Aorta (tissue), 5 donors: ENCODE measurements at places on chromosomes 12 and 14. TPM values are rescaled to one million over a fixed set of nuclear protein-coding genes. Genes with fewer than 3 reads are reported as not detected.

GRCh38 chr14:99571303-99571986 lies 32.6 kb downstream of the CCDC85C start:
- no peak overlapping the region for H3K4me3 ChIP-seq
- no peaks in the 10 kb centered on the region for H3K36me3 ChIP-seq
- H3K27ac ChIP-seq, result no peak overlapping the region
- H3K27me3 ChIP-seq, result no peaks in the 10 kb centered on the region
- H3K4me1 ChIP-seq, result no peaks in the 10 kb centered on the region

- no peaks in the 10 kb centered on the region for H3K27me3 ChIP-seq
- DNase-seq, result no peak
- peaks cover 4% of the 10 kb centered on the region for H3K36me3 ChIP-seq
- no peak overlapping the region for H3K27ac ChIP-seq
These were observed 244.0 kb upstream of the FKBP4 start for GRCh38 chr12:2550561-2551411.

DNA sequence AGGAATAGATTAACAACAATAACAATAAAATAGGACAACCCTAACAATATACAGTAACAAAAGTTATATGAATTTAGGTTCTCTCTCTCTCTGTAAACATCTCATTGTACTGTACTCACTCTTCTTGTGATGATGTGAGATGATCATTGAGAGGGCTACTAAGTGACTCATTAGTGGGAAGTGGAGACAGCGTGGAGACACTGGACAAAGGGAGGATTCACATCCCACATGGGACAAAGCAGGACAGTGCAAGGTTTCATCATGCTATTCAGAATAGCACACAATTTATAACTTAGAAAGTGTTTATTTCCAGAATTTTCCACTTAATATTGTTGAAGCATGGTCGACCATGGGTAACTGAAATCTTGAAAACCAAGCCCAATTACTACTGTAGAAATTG lies 26.0 kb upstream of the SPATA7 start:
- H3K27ac ChIP-seq, result no peak overlapping the region
- no peak overlapping the region for H3K4me3 ChIP-seq
- DNase-seq, result no peak
- no peaks in the 10 kb centered on the region for H3K27me3 ChIP-seq
- H3K36me3 ChIP-seq, result no peaks in the 10 kb centered on the region

GRCh38 chr14:61889914-61890351 lies 127.7 kb downstream of the SNAPC1 start:
- H3K36me3 ChIP-seq, result no peaks in the 10 kb centered on the region
- H3K27ac ChIP-seq, result no peak overlapping the region
- no peak overlapping the region for H3K4me3 ChIP-seq
- no peak for DNase-seq

The PPP4R4 gene
- total RNA-seq, result 0.10 TPM

- no peaks in the 10 kb centered on the region for H3K36me3 ChIP-seq
- DNase-seq, result no peak
- H3K27me3 ChIP-seq, result no peaks in the 10 kb centered on the region
- H3K4me3 ChIP-seq, result no peak overlapping the region
- H3K4me1 ChIP-seq, result no peaks in the 10 kb centered on the region
- H3K27ac ChIP-seq, result no peak overlapping the region
These were observed 56.4 kb upstream of the PIWIL1 start for GRCh38 chr12:130281153-130281799.

DNA sequence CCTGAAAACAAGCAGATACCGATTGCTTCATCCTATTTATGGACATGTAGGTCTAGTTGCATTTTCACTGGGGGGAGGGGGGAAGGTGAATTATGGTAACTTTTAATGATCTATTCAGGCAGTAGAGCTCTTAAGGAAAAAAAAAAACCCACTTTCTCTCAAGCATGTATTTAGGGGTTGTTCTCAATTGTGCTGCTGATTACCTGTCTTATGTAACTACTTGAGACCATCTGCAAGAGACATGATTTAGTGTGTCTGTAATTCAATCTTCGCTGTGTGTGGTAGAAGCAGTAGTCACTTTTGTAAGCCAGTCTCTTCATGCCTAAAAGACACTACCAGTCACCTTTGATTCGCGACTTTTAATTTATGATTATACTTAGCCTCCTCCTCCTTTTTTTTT lies 8.9 kb downstream of the CALM1 start:
- no peaks in the 10 kb centered on the region for H3K4me1 ChIP-seq
- H3K27ac ChIP-seq, result no peak overlapping the region
- no peaks in the 10 kb centered on the region for H3K27me3 ChIP-seq
- H3K4me3 ChIP-seq, result no peak overlapping the region

GRCh38 chr12:26623136-26623535 lies 209.9 kb downstream of the ITPR2 start:
- no peak overlapping the region for H3K4me3 ChIP-seq
- no peaks in the 10 kb centered on the region for H3K27me3 ChIP-seq

- H3K4me3 ChIP-seq, result no peak overlapping the region
- no peaks in the 10 kb centered on the region for H3K4me1 ChIP-seq
- no peaks in the 10 kb centered on the region for H3K27me3 ChIP-seq
- H3K27ac ChIP-seq, result no peak overlapping the region
These were observed 171.7 kb upstream of the RTL1 start for GRCh38 chr14:101075025-101075800.

The NUBPL gene
- 10.7 TPM for total RNA-seq

The CCDC196 gene
- total RNA-seq, result not detected

GRCh38 chr14:36751106-36751505 lies 89.4 kb downstream of the PAX9 start:
- H3K4me3 ChIP-seq, result no peak overlapping the region
- H3K27ac ChIP-seq, result no peak overlapping the region
- no peaks in the 10 kb centered on the region for H3K27me3 ChIP-seq
- no peaks in the 10 kb centered on the region for H3K4me1 ChIP-seq

GRCh38 chr12:93032758-93033157 lies 103.7 kb upstream of the EEA1 start:
- H3K4me1 ChIP-seq, result no peaks in the 10 kb centered on the region
- H3K4me3 ChIP-seq, result no peak overlapping the region
- H3K36me3 ChIP-seq, result no peaks in the 10 kb centered on the region
- H3K27me3 ChIP-seq, result no peaks in the 10 kb centered on the region
- no peak overlapping the region for H3K27ac ChIP-seq

GRCh38 chr14:42523666-42524065 lies 917.0 kb downstream of the LRFN5 start:
- DNase-seq, result no peak
- no peaks in the 10 kb centered on the region for H3K36me3 ChIP-seq
- H3K4me1 ChIP-seq, result no peaks in the 10 kb centered on the region
- no peaks in the 10 kb centered on the region for H3K27me3 ChIP-seq
- H3K27ac ChIP-seq, result no peak overlapping the region

DNA sequence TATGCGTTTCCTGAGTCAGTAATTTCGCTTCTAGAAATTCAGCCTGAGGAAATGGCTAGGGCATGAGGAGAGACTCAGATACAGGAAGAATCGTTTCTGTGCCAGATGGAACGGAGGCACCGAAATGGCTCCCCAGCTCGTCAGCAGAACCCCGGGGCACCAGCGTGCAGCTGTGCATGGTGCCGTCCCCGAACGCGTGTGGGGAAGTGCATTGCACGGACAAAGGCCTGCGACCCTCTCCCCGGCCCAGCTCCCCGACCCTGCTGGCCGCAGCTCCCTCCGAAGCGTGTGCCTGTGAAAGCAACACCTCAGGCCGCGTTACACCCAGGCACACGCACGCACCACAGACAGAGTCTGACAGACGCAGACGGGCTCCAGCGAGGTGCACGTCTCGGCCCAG lies 82.9 kb downstream of the NOC4L start:
- no peak for DNase-seq
- no peaks in the 10 kb centered on the region for H3K4me1 ChIP-seq
- no peak overlapping the region for H3K27ac ChIP-seq
- no peaks in the 10 kb centered on the region for H3K36me3 ChIP-seq
- H3K27me3 ChIP-seq, result peaks cover 2% of the 10 kb centered on the region
- H3K4me3 ChIP-seq, result no peak overlapping the region

- H3K27ac ChIP-seq, result no peak overlapping the region
- no peaks in the 10 kb centered on the region for H3K27me3 ChIP-seq
- no peak overlapping the region for H3K4me3 ChIP-seq
- H3K4me1 ChIP-seq, result no peaks in the 10 kb centered on the region
- DNase-seq, result no peak
These were observed 203.0 kb downstream of the RBM19 start for GRCh38 chr12:113762882-113763816.

The CD27 gene
- total RNA-seq, result 1.2 TPM

DNA sequence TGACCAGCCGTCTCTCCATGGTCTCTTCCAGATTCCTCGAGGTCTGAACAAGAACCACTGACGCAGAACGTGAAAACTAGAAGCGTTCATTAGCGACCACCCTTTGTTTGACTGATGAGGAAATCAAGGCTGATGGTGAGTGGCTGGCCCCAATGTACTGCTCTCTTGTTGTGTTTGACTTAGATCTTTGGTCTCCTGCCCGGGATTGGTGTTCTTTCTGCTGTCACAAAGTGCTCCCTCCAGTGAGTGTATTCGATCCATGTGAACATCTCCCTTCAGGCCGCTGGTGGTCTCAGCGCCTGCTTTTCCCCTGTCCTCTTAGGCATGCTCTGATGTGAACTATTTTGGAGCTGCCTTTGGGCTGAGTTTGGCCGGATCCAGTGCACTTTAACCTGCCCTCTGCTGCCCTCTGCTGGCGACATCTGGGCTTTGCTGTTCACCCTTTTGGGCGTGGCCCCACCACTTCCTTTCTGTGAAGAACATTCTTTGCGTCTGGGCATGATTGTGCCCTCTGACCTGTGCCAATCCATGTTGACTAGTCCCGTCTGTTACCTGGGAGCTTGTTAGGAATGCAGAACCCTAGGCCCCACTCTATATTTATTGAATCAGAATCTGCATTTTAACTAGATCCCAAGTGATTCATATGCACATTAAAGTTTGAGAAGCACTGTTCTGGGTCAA lies 279.1 kb downstream of the TTC6 start:
- peak; percentile 93 for DNase-seq
- H3K4me3 ChIP-seq, result no peak overlapping the region
- no peaks in the 10 kb centered on the region for H3K36me3 ChIP-seq
- no peaks in the 10 kb centered on the region for H3K4me1 ChIP-seq

The ITGB7 gene
- total RNA-seq, result 5.8 TPM

DNA sequence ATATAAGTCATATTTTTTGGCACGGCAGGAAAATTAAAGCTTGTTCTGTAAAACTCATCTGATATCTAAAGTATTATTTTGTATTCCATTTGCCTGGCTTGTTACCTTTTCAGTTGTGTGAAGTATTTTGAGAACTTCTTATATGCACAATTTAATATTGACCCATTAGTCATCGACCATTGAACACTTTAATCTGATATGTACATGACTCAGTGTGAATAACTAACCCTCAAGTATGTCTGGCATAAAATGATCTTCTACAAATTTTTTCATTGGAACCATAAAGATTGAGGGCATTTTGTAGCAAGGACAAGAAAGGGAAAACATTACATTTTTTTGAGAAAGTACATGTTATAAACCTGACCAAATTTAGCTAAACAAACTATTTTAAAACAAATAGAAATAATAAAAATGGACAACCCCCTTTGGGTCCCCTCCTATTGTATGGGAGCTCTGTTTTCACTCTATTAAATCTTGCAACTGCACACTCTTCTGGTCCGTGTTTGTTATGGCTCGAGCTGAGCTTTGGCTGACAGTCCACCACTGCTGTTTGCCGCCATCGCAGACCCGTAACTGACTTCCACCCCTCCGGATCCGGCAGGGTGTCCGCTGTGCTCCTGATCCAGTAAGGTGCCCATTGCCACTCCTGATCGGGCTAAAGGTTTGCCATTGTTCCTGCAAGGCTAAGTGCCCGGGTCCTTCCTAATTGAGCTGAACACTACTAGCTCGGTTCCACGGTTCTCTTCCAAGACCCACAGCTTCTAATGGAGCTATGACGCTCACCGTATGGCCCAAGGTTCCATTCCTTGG lies 118.8 kb downstream of the SLC6A15 start:
- H3K36me3 ChIP-seq, result no peaks in the 10 kb centered on the region
- H3K27me3 ChIP-seq, result no peaks in the 10 kb centered on the region
- H3K27ac ChIP-seq, result no peak overlapping the region
- H3K4me1 ChIP-seq, result no peaks in the 10 kb centered on the region
- no peak overlapping the region for H3K4me3 ChIP-seq

GRCh38 chr12:41101806-41102205 lies 86.3 kb upstream of the PDZRN4 start:
- no peak for DNase-seq
- no peaks in the 10 kb centered on the region for H3K36me3 ChIP-seq
- H3K4me1 ChIP-seq, result no peaks in the 10 kb centered on the region
- H3K4me3 ChIP-seq, result no peak overlapping the region
- H3K27ac ChIP-seq, result no peak overlapping the region

GRCh38 chr12:63894132-63894531 lies 49.6 kb downstream of the SRGAP1 start:
- H3K27me3 ChIP-seq, result no peaks in the 10 kb centered on the region
- H3K4me3 ChIP-seq, result no peak overlapping the region
- no peak overlapping the region for H3K27ac ChIP-seq
- H3K4me1 ChIP-seq, result no peaks in the 10 kb centered on the region

DNA sequence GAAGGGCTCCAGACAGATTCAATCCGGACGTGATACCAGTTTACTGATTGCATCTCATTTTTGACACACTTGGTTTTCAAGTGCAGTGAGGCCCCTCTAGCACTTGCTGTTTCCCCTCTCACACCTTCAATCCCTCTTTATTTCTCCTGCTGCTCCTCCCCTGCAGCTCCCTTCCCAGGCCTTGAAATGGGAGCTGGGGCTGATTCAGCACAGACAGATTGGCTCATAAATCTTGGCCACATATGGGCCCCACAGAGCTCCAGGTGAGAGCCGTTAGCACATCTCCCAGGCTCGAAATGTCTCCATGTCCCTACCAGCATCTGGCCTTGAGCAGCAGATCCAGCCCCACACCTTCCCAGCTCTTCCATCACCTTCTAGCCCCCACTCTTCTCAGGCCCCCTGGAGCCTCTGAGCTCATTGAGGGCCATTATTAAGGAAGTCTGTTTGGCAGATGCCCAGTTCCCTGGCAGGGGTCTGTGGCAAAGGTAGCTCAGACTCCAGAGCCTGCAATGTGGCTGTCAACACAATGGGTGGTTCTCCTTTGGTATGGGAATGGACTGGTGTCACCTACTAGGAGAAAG lies 220.3 kb upstream of the FKBP4 start:
- peaks cover 4% of the 10 kb centered on the region for H3K36me3 ChIP-seq
- H3K27me3 ChIP-seq, result no peaks in the 10 kb centered on the region
- H3K4me3 ChIP-seq, result no peak overlapping the region
- H3K4me1 ChIP-seq, result no peaks in the 10 kb centered on the region
- no peak for DNase-seq

The METTL17 gene
- total RNA-seq, result 57.0 TPM

DNA sequence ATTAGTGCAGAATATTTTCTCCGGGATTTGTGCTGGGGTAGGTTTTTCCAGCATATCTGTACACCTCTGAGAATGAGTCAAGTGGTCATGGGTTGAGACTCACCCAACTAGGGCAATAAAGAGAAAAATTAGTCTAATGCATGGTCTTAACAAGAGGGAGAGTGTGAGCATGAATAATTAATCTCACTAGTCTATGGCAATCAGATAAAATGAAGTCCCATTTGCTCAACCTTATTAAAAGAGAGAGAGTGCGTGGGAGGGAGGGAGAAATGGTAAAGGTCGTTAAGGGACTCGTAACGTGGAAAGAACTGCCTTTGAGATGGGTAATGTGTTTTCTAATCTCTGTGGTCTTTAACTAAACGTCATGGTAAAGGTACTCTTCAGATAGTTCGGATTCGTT lies 91.6 kb downstream of the TESC start:
- H3K4me3 ChIP-seq, result no peak overlapping the region
- no peaks in the 10 kb centered on the region for H3K36me3 ChIP-seq
- H3K4me1 ChIP-seq, result no peaks in the 10 kb centered on the region
- H3K27ac ChIP-seq, result no peak overlapping the region
- no peak for DNase-seq

GRCh38 chr12:107731366-107731765 lies 29.6 kb downstream of the PRDM4 start:
- H3K36me3 ChIP-seq, result peaks cover 9% of the 10 kb centered on the region
- no peaks in the 10 kb centered on the region for H3K4me1 ChIP-seq
- H3K27me3 ChIP-seq, result no peaks in the 10 kb centered on the region
- no peak overlapping the region for H3K27ac ChIP-seq
- no peak for DNase-seq
- H3K4me3 ChIP-seq, result no peak overlapping the region

The RPGRIP1 gene
- total RNA-seq, result 0.39 TPM
